NCI-H1092 (cell line): ENCODE measurements at places on chromosomes 3 and 15.

DNA sequence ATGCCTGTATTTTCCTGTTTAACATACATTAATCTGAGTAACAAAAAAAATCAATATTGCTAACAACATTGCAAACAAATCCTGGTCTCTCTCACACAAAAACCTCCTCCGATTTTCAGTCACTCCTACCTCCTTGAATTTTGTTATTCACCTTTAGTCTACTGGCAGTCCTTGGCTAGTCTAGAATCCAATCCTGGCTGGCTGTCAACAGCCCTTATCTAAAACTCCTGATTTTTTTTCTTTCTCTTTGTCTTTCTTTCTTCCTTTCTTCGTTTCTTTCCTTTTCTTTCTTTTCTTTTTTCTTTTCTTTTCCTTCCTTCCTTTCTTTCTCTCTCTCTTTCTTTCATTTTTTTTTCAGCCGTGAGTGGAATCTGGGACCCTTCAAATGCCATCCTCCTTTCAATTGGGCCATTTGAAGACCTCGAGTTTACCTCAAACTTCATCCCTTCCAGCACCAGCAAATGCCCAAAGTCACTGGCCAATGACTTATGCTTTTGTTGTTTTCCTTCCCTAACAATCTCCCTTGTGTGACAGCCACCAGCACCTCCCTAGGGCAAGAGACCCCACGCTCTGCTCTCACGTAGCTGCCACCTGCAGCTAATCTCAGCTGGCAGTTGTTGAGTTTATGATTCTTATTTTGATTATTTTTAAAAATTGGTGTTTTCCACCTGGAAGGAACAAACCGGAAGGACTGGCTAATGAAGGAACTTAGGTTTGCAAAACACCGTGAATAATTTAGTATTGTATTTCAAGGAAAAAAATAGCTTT lies 6.8 kb upstream of the ONECUT1 start:
- DNase-seq = no peak

DNA sequence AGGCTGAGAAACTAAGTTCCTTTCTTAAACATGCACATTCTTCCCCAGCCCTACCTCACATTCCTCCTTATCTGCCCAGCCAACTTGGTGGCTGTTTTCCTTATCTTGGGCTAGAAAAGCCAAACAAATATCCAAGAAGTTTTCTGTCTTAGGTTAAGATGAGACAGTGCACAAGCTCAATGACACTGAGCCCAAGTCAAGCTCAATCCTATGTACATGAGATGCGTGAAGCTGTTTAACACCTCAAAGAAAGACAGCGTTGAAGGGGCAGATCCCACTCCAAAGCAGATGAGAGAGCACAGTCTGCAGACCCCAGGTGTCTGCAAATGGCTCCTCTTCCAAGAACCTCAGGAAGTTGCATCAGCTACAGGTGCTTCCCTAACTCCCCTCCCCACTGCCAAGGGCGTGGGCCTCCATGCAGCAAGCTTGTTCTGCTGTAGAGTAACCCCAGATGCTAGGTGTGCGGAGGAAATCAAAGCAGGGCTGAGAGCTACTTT lies 16.6 kb downstream of the LRRC2 start:
- DNase-seq = no peak

- no peak for DNase-seq
Observed at GRCh38 chr15:52617026-52617425, 48.2 kb upstream of the ARPP19 start.

DNA sequence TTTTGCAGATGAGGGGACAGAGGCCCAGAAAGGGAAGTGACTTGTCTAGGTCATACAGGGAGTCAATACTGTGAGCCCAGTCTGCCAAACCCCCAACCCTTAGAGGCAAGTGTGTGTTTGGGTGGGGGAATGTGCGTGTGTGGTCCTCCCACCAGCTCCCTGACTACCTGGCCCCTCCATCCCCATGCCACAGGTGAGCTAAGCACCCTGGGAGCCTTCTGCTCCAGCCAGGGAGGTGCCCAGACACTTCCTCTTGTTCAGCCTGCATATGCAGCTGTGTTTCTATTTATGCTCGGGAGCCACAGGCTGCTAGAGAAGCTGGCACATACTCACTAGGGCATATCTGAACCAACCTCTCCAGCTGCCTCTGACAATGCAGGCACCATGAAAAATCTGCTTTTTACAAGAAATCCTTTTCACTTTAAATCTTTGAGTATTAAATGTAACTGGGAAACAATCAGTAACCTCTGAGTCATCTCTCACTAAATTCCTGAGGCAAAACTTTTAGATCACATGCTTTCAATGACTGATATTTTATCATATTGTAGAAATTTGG lies 20.7 kb downstream of the TBC1D2B start:
- DNase-seq = no peak

GRCh38 chr15:51243774-51244173 lies 94.6 kb downstream of the CYP19A1 start:
- no peak for DNase-seq

- DNase-seq = no peak
Observed at GRCh38 chr3:45054196-45054857, 28.2 kb downstream of the CLEC3B start.

DNA sequence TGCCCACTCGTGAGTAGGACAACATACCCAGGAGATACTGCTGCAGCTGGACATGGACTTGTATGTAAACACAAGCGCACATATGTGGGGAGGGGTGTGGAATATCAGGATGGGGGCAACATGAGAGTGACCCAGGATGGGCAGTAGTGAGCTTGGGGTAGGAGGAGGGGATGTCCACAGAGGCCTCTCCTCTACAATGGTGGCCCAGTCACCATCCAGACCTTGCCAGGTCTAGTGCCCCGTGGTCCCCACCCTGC lies 266 bp upstream of the ZBTB47 start:
- no peak for DNase-seq

DNA sequence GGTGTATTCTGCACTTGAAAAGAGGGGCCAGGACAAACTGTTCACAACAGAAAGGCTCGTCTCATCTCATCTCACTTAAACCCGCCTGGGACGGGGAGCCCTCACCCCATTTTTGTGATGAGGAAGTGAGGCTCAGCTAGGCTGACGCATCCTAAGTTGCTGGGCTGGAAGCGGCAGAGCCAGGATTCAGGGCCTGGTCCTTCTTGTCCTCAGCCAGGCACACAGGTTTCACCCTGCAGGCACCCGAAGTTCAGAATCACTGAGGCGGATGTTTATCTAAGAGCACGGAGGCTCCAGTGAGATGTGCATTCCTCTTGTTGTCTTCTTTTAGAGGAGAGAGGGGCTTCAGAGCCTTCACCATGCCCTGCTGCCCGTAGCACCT lies 51.1 kb upstream of the PLXNA1 start:
- DNase-seq = no peak

DNA sequence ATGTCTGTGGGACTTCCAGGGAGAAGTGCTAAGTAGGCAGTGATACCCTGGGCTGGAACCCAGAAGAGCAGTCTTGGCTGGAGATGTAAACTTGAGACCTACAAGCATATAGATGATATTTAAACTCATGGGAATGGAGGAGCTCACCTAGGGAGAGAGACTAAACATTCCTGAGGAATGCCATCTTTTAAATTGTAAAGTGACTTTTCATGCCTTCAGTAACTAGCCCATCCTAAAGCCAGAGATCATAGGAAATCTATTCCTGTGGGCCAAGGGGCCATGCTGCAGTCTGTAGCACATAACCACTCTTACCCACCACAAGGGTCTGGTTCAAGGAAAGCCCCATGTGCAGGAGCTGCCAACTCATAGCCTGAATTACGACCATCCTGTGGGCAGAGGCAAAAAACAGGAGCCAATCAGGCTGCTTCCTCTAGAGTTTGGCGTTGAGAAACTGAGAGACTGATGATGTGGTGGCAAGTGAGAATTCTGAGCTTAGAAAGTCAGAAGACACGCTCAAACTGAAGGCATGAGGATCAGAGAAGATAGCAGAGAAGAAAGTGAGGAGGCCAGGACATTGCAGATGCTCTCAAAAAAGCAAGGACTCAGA lies 37.5 kb downstream of the CTDSPL start:
- DNase-seq = no peak

- DNase-seq = no peak
Observed at GRCh38 chr3:15630646-15631350, 29.3 kb downstream of the BTD start.

GRCh38 chr15:33104212-33104611 lies 90.3 kb downstream of the FMN1 start:
- DNase-seq = no peak

- DNase-seq = no peak
Observed at GRCh38 chr3:123414973-123415775, 33.7 kb downstream of the ADCY5 start.

DNA sequence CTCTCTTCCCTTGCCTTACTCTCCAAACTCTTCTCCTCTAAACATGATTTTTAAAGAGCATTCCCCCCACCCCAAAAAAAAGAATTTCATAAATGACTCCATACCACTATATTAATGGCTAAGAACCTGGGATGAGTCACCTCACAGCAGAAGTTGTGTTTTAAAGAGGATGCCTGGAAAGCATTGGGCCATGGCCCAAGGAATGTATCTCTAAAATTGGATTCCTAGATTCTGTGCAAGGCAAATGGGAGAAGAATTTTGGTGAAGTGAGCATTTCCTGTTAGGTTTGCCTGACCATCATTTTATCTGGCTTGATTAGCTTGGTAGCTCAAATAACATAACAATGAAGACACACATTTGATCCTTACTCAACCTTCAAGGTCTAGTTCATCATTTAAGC lies 251.4 kb downstream of the NR1D2 start:
- DNase-seq = no peak

DNA sequence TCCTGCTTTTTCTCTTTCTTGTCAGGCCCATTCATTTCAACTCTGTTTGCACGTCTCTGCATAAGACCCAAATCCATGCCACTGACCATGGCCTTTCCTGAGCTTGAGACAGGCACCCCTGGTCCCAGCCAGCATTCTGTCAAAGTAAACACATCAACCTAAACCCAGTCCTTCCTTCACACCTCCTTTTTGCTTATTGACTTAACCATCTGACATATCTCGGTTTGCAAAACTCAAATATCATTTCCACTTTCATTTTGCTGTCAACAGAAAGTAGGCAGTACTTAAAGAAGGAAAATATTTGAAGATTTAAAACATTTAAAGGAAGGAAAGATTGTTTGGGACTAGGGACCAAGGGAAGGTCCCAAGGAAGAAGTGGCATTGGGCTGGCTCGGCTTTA lies 48.2 kb upstream of the KBTBD8 start:
- no peak for DNase-seq

DNA sequence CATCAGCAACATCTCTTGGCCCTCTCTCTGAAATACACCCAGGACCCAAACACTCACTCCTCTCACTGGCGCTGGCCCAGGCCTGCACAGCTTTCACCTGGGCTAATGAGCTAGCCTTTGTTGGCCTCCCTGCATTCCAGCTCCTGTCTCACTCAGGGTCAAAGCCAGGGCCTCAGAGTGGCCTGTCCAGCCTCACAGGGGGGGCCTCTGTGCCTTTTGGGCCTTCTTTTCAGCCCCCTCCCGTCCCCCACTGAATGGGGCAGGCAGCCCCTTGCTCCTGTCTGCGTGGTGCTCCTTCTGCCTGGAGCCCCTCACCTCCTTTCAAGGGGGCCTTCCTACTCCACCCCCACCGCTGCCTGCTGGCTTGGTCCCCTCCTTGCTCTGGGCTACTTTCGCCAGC lies 59.0 kb upstream of the PRR23E start:
- no peak for DNase-seq

DNA sequence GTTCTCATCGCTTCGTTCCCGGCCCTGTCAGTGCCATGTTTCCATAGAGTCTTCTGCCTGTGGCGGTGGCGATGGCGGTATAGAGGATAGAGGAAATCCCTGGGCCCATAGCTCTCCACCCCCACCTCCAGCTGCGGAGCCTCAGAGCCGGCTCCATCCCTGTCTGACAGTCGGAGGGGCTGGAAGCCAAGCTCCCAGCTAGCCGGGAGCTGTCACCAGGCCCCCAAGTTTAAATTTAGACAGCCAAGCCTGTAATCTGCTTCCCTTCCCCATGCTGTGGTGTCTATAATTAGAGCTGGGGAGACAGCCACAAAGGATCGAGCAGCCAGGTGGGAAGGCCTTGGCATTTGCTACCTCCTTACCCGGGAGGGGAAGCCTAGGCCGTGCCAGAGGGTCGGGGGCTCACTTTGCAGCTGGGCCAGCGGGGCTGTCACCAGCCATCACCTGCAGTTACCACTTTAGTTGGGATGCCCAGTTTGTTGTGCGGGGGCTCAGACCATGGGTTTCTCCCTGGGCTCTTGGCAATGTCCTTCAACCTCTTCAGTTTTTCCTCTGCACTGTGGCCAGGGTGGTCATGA lies 56.3 kb upstream of the SEC13 start:
- DNase-seq = no peak

DNA sequence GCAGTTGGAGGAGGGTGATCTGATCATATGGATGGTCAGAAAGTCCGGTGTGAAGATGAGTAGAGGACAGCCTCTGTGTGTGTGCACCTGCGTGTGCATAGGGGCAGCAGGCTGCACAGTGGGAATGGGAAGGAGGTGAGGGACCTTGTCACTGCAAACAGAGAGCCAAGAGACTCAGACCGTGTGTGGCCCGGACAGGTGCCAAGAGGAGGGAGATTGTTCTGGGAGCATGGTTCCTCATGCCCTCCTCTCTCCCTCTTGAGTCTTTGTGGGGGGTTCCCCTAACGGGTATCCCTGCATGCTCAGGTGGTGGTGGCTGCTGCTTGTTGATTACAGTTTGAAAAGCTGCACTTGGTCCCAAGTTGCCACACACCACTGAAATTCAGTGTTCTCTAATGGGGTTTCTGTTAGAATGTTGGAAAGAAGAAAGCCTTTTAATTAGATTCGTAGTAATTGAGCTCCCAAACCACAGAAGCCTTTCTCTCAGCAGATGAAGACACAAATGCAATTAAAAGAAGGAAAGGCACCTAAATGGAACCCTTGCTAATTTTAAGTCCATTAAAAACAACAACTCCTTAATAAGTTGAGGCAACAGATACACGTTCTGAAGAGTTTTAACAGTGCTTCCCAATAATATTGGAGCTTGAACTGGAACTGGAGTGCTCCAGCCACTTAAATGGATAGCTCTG lies 68.9 kb downstream of the CHRNA7 start:
- no peak for DNase-seq

DNA sequence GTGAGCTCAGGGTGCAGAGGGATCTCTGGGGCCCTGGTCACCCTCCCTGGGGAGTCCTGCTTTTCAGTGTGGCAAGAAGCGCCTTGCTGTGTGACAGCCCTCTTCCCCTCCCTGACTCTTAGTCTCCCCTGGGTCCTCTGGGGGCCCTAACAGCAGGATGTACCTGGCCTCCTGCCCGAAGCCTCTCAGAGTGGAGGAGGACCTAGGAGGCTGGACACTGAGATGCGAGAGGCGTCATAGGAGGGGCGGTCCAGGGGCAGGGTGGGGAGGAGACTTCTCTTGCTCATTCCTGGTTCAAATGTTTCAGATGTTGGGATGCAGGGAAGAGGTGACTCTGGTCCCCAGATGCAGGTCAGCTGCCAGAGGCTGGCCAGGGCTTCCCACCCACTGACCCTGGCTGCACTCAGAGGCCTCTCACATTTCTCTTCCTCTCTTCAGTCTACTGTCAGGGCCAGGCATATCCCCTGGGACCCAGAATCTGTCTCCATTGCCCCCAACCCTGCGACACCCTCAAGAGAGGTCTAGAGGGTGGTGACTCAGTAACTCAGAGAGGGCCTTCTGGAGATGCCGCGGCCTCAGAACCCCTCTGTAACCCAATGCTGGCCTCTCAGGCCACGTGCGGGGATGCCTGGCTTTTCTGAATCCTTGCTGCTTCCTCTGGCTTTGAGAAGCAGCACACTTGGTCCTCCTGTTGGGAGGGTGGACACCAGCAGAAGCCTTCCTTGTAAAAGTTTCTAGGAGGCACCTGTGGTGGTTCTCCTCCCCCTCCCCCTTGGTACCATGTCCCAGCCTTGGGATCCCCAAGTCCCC lies 25.9 kb downstream of the SNX33 start:
- DNase-seq = no peak

GRCh38 chr3:169879845-169880575 lies 10.3 kb upstream of the LRRC31 start:
- no peak for DNase-seq

- no peak for DNase-seq
Observed at GRCh38 chr3:4512895-4513616, 19.9 kb downstream of the ITPR1 start.
